Stimulated activated CD4-positive, alpha-beta T cell treated with anti-CD3 and anti-CD28 coated beads, Interleukin-1b, Interleukin-23, amount 100 ng/mL, for 1 hour (primary cell): ENCODE measurements at places on chromosomes 4 and X.

DNA sequence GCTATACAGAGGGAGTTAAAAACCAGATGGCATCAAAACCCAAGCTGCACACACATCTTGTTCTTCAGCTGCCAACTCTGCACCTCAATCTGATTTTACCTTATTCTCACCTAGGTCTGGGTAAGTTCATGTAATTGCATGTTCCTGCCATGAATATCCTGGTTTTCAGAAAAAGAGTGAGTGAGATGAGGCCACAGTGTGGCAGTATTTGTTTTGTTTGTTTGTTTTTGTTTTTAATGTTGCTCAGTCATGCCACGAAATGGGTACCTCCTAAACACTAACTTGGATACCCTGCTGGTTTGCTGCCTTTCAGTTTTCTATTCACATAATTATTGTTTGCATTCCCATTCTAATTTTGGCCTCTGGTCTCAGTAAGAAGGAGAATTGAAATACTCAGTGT, 22.5 kb downstream of the TMEM164 start:
- no peak for DNase-seq

DNA sequence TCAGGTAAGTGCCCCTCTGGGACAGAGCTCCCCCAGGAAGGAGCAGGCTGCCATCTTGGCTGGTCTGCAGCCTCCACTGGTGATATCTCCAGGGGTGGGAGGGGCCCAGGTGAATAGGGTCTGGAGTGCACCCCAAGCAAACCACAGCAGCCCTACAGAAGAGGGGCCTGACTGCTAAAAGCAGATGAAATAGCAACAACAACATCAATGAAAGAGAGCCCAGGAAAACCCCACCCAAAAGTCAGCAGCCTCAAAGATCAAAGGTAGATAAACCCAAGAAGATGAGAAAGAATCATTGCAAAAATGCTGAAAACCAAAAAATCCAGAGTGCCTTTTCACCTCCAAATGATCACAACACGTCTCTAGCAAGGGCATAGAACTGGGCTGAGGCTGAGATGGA, 92.5 kb upstream of the PAGE3 start:
- no peak for DNase-seq

DNA sequence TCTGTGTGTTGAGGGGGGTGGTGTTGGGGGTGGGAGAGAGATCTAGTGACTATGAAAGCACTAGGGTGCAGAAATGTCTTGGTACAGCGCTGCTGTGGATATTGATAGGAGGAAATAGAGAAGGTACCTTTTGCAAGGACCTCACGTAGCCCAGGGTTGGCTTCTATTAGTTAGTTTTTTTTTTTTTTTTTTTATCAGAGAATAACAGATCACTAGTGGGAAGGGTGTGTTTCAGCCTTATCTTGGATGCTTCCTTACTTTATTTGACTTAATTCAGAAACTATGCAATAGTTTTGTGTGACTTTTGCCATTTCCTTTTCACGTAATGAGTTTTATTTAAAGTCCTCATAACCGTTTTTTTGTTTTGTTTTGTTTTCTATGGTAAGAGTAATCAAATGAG, 16.4 kb upstream of the PGRMC2 start:
- no peak for DNase-seq

GRCh38 chrX:136643243-136643642, 4.7 kb upstream of the CD40LG start:
- no peak for DNase-seq

DNA sequence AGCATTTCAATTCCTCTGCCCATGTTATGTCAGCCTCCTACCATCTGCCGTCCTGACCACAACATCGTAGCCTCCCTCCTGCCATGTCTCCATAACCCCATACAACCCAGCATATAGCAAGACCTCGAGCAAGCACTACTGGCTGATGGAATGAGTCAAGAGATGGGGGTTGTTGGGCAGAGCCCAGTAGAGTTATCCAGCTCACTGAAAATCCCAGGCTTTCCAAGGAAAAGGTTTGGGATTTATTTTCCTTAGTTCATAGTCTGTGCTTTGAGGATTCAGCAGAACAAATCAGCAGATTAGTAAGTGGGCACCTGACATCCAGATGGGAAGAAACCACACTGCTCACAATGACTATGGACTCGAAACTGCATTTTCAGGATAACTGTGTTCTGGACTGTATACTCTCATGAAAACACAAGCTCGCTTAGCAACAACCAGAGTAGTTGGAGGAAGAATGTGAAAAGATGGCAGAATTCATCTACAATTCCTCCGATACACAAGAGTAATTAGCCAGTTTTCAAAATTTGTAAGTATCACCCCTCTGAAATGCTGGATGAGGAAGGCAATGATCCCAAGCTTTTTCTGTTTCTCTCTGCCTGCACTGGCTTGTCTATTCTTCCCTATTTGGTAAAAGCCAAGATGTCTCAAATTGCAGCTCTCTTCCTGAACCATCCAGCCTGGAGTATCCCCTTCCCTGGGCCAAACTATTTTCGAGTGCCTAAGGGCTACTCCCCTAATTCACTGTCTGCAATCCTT, 186.2 kb upstream of the TBL1X start:
- no peak for DNase-seq

GRCh38 chr4:87584222-87584908, 24.0 kb upstream of the DSPP start:
- DNase-seq, result no peak
